NCI-H187 (cell line): ENCODE measurements at places on chromosomes 13 and 19.

- DNase-seq, result no peak
Measured at GRCh38 chr13:90238413-90238812, 1109.1 kb upstream of the MIR17HG start.

DNA sequence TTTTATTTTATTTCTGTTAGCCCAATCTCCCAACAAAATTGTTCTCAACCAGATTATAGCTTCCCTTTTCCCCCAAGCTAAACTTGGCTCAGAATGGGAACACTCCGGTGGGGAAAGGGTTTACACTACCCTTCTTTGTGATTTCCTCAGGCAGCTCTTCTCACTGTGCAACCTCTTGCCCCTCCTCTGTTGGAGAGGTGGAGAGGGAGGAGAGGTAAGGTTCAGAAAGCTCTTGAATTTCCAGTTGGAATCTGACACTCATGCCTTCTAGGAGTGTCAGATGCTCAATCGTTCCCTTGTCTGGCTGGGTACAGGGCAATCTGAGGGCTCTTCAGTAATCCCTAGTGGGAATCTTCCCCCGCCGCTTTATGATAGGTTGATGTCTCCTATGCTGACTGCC lies 486.1 kb upstream of the KLF12 start:
- DNase-seq, result peak; percentile 63

DNA sequence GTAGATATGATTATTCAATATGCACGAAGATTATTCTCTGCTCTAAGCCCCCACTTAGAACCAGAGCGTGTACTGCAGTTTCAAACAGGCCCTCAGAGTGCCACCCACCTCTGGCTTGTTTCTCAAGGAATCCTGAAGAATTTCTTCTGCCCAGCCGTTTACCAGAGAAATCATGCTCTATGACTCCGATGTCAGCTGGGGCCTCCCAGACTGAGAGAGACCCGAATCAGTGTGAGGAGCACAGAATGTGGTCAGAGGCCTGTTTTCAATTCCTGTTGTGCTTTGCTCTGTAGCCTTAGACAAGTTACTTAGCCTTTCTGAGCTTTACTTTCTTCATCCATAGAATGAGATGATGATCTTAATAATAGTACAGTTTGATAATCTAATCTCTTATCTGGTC lies 5.5 kb downstream of the PNMA8C start:
- no peak for DNase-seq

- no peak for DNase-seq
Measured at GRCh38 chr19:852136-853013, at the start of gene ELANE. Gene ELANE (plus strand): TSS chr19:852303. CDS start chr19:852329, 26 bp downstream.

DNA sequence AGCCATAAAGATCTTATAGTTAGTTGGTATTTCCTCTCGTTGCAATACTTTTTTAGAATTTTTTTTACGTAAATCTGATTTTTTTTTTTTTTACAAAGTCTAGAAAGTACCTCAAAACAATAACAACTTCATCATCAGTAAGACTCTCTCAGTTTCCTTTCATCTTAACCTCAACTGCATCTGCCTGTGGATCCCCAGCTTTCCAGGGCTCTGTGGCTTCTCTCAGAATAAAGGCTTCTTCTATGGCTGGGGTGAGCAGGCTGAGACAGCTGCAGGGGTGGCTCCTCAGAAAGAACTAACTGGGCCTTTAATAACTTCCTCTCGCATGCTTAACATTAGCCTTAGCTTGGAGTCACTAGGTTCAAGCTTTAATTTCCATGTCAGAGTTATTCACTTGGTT lies 4.2 kb downstream of the ZNF506 start:
- no peak for DNase-seq

DNA sequence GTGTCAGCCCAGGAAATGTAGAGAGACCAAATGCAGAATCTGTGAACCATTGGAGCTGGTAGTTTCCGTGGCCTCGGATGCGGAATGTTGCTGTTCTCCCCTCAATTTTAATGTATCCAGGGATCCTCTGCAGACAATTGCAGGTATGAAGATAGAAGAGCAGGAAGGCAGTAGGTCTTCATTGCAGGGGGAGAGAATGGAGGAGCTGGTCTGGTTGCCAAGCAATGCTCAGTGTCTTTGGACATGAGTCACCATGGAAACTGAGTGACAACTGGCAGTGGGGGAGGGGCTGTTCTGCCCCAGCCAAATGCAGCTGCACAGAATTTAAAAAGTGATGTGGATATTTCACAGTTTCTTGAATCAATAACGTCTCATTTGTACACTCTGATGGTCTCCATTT lies 56.1 kb upstream of the ZNF835 start:
- DNase-seq, result no peak

GRCh38 chr19:355134-355533 lies 10.5 kb upstream of the MIER2 start:
- DNase-seq, result no peak

DNA sequence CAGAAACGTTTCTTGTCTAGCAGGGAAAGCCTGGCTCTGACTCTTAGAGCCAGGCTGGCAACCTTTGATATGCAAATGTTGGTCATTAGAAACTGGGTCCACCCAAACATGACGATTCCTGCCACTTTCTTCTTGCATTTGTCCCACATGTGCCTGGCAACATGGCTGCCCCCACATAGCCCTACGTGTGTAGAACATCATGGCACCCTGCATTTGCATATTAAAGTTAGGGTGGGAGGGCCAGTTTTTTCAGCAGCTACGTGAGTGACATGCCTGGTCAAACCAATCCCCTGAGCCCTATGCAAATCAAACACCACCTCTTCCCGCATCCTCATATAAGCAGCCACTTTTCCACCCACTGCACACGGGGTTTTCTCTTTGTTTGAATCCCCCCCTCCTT lies 95.0 kb downstream of the LIG4 start:
- no peak for DNase-seq

- DNase-seq, result no peak
Measured at GRCh38 chr13:85798556-85798955, 663 bp downstream of the SLITRK6 start.

GRCh38 chr13:80663788-80664187 lies 322.9 kb upstream of the SPRY2 start:
- DNase-seq, result no peak

GRCh38 chr13:93558637-93559036 lies 332.0 kb downstream of the GPC6 start:
- no peak for DNase-seq

DNA sequence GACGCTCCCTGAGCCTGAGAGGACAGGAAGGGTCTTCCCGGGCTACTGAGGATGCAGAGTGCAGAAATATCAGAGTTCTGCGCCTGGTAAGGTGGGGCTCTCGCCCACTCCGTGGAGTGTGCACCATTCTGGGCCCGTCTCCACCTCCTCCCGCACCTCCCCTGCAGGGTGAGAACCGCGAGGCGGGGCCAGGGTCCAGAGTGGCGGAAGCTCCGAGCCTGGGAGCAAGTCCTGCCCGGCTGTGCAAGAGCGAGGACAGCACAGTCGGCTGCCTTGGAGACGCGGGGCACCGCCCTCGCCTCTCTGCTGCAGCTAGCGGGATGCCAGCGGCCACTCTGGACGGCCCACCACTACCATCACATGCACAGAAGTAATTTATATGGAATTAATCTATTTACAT lies 2304.4 kb downstream of the PCDH9 start:
- DNase-seq, result no peak

DNA sequence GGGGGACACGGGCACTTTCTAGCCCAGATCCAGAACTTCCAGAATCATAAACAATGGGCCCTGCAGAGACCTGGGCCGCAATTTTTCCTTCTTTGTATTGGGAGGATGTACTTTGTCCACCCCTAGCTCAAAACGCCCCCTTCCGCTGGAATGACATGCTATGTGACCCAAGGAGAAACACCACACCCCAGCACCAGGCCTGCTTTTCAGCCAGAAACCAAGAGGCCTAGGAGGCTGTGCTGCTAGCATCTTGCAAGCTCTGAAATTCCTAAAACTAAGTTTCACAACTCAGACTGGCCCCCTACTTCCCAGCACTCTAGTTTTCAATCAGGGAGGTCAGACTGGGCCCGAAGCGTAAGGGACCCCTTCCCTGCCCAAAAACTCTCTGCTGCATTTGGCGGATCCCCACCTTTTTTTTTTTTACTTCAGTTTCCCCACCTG lies 538 bp downstream of the LSM4 start:
- DNase-seq, result no peak

DNA sequence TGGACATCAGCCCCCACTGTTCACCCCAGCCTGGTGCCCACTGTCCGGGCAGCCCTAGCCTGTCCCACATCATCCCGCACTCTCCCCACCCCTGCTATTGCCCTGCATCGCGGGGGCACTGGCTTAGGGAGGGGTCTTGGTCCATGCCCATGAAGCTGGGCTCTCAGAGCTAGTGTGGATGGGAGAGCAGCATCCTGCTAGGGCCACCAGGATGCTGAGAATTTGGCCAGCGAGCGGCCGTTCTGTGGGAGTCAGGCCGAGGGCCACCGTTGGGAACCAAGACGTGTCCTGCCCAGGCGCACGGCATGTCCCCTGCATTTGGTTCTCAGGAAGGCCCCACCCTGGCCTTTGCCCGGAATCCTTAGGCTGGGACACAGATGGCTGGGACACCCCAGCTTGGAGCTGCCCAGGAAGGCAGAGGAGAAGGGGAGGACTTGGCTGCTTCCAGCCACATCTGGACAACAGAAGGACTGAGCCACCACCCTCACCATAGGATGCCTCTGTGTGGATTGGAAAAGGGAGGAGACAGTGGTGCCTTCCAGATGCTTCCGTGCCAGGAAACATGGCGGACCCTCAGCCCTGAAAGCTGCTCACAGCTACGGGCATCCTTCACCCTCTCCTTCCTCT lies 14.6 kb downstream of the ADGRE5 start:
- no peak for DNase-seq

DNA sequence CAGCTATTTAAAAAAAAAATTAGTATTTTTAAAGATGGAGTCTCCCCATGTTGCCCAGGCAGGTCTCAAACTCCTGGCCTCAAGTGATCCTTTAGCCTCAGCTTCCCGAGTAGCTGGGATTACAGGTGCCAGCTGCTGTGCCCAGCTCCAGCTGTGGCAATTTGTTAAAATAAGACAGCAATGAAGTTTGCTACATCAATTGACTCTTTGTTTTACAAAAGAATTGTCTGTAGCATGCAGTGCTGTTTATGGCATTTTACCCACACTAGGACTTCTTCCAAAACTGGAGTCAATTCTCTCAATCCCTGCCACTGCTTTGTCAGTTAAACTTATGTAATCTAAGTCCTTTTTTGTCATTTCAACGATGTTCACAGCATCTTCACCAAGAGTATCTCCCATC lies 49.3 kb downstream of the NDFIP2 start:
- DNase-seq, result no peak

GRCh38 chr13:89465366-89465765 lies 1794.2 kb downstream of the SLITRK5 start:
- no peak for DNase-seq

GRCh38 chr13:29279356-29280254 lies 315.9 kb downstream of the SLC7A1 start:
- DNase-seq, result no peak

DNA sequence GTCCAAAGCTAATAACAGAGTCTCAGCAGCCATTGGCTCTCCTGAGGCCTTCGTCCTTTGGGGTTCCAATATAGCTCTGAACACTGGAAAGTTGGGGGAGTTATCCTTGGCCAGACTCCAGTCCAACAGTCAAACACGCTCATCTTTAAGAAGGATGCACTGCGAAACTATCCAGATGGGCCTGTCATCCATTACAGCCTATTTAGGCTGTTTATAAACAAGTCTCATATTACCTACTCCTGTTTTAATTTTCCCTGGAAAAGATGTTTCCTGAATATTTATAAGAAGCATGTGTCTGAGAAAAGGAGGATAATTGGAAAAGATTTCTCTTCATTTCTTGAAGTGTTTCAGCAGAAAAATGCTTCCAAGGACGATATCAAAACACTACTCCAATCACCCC lies 170.7 kb downstream of the DCT start:
- DNase-seq, result no peak

DNA sequence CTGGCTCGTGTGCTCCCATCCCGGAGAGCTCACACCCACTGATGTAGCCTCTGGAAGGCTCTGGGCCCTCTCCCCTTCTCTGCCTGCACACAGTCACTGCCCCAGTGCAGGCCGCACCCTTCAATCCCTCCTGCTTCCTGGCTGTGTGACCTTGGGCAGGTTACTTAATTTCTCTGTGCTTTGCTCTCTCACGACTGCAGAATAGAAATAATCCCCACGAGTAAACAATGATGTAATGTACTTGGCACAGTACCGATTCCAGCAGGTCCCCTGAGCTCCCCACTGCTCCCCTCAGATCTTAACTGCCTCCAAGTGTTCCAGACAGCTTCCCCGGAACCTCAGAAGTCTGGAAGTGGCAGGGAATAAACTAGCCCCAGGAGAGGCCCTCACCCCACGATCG lies 16.1 kb downstream of the LIG1 start:
- DNase-seq, result no peak

DNA sequence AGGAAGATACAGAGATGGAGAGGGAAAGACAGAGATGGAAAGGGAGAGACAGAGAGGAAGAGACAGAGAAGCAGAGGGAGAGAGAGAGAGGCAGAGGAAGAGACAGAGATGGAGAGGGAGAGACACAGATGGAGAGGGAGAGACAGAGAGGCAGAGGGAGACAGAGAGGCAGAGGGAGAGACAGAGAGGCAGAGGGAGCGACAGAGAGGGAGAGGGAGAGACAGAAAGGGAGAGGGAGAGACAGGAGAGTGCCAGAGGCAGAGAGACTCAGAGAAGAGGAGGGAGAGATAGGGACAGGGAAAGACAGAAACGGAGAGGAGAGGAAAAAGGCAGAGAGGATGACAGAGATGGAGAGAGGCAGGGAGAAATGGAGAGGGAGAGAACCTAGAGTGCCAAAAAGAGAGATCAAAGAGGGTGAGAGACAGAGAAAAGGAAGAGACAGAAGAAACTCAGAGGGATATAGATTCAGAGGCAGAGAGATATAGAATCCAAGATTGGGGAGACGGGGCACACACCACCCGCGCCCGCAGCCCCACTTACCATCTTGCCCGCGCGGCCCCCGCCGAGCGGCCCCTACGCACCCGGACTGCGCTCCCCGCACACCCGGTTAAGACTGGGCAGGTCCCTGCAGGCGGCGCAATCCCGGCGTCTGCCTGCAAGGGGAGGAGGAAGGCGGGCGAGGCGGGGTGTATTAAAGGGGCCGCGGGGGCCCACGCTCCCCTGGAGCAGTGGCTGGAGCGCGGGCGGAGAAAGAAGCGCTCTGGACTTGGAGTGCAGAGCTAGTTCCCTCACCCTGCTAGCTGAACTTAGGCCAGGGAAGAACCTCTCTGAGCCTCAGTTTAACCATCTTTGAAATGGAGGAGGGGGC lies 10.7 kb downstream of the TM6SF2 start:
- DNase-seq, result no peak

DNA sequence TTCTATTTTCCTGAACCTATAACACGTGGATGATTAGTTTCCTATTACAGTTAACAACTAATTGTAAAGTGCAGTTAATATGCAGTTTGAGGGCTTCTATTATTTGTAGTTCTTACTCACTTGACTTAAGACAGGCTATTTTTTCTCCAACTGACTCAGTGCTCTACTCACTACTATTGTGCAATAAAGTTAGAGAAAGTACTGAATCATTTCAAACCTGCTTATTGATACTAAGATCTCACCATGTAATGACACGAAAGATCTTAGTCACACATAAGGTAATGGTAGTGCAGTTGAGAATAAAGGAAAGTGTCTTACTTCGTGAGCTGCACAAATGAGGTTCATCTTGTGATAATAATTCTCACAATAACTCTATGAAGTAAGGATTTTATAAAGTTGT lies 22.8 kb upstream of the ITM2B start:
- no peak for DNase-seq
